HS-5 (cell line): ENCODE measurements at places on chromosomes 7 and 10.

DNA sequence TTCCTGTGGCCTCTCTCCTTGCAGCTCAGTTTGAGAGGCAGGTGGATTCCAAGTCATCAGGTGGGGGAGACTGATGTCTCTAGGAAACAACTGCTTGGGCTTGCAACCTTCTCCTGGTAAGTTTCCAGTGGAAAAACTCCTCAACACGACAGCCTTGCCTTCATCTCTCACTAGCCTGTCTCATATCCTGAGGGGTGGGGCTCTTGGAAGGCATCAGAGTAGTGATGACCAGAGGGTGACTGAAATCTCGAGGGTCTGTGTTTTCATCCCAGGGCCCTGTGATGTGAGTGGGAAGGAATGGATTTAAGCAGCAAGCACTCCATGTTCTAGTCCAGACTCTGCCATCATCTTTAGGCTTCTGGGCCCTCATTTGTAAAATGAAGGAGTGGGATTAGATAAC is 107.0 kb downstream of the NRP1 start:
- DNase-seq, result no peak

- no peak for DNase-seq
Measured at GRCh38 chr7:47827351-47827756, 120.9 kb downstream of the PKD1L1 start.

GRCh38 chr7:128738570-128739047 is 550 bp upstream of the CALU start:
- DNase-seq, result no peak

- no peak for DNase-seq
Measured at GRCh38 chr7:134101716-134102115, 25.4 kb upstream of the LRGUK start.

DNA sequence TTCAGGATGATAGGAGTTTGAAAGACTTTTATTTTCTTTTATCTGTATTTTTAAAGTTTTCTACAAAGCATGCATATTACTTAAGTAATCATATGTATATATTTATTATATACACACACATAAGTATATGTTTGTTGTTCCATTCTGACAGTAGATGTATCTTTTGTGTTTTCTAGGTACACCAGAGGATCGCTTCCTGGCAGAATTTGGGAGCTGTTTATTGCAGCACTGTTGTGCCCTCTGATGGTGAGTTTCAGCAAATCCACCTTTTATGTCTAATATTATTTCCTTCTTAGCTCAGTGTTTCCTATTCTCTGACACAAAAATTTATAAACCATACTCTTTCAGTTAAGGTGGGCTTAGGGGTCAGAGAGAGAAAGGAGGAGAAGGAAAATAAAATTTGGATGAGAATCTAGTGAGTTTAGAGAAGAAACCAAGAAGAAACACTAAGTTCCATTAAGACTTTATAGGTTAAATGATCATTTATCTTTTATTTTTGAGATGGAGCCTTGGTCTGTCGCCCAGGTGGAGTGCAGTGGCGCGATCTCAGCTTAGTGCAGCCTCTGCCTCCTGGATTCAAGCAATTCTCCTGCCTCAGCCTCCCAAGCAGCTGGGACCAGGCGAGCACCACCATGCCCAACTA is 59.2 kb upstream of the OIT3 start:
- peak; percentile 28 for DNase-seq

- DNase-seq, result no peak
Measured at GRCh38 chr10:80405626-80406025, 2.7 kb upstream of the PRXL2A start.

GRCh38 chr7:46178661-46179060 is 257.6 kb upstream of the IGFBP3 start:
- peak; percentile 51 for DNase-seq

DNA sequence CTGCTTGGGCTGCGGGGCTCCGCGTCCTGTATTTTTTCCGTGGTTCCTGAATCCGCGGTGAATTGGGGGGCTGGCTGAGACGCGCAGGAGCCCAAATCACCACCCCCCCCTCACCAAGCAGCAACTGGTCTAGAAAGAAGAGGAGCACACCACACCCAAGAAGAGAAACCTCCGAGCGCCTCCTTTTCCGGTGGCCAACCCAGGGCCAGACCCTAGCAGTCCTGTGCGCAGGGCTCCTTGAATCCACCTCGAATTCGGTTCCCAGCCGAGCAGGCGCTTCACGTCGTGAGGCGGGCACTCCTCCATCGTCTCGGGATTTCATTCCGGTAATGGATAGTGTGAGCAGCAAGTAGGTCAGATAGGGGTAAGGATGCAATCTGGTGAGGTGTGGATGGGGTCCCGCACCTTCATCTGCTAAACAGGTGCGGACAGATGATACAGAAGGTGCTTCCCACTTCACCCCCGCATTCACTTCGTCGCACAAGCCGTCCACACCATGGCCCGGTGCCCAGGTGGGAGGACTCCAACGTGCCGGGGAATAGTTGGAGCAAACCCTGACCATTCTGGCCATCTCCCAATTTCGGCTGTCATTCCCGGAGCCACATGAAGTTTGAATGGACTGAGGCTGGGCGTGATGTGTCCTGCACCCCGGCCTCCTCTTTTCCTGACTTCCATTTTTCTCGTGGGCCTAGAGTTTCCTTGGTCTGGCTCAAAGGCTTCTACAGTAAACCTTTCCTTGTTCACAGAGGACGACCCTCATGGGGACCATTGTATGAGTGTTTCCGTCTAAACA is 19.8 kb upstream of the ZNF273 start:
- DNase-seq, result no peak

GRCh38 chr10:33111488-33112051 is 153.5 kb upstream of the ITGB1 start:
- DNase-seq, result no peak

GRCh38 chr10:112649006-112649821 is 202.2 kb downstream of the VTI1A start:
- DNase-seq, result peak; percentile 46

DNA sequence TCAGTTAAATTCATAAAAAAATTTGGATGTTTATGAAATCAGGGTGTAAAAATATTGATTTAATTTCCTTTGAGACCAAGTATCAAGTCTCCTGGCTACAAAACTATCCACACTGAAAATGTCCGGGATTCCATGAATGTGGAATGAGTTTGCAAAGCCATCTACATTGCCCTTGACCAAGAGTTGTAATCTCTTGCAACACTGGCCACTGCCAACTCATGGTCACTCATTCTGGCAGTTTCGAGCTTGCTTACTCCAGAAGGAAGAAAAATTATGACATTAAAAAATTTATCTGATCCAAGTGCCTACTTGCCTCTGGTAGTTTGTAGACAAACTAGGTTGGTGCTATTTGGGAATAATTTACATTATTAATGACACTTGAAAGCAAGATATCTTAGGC is 84.2 kb downstream of the NPY start:
- no peak for DNase-seq

DNA sequence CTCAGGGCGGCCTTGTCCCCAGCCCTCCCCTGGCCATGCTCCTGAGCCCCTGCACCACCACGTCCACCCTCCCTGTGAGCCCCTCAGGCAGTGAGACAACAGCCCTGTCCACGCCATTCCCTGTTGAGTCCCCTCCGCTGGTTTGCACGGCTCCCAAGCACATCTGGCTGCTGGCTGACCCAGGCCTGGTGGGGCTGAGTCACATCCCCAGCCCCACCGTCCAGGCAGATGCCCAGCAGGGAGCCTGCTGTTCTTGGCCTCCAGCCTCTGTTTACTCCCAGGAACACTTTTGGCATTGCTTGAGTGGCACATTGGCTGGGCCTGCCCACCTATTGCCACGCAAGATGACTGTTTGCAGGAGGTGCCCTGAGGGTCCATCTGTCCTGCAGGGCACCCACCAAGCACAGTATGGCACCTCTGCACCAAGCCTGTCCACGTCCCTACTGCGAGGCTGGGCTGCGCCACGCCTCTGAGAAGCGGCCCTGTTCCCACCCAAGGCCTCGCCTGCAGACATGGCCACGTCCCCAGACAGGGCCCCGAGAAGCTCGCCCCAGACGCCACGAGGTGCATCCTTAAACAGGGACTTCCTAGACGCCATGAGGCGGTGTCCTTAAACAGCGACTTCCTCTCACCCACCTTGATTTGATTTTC is 48.4 kb upstream of the INPP5A start:
- no peak for DNase-seq

GRCh38 chr10:65952086-65952485 is 973.8 kb upstream of the LRRTM3 start:
- DNase-seq, result no peak

DNA sequence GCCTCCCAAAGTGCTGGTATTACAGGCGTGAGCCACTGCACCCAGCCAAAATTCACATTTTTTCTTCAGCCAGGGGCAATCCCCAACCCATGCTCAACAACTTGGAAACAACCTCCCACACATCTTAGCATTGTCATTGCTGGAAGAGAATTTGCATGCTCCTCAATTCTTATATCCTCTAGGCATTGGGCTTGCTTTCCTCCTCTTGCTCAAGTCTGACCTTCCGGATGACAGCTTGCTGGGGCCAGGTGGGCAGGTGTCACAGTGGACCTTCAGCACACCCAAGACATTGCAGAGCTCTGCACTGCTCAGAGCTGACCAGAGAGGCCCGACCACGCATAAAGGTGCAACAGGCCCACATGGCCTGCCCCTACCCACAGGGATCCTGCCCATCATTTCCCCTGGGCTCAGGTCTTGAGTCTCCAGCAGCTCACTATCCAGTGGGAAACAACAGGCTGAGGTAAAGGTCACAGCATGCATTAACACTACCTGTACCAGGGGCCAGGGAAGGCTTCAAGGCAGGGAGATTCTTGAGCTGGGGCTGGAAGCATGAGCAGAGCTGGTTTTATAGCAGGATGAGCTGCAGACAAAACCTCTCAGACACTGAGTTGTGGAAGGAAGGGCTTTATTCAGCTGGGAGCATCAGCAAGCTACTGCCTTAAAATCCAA is 6.8 kb upstream of the GPR15LG start:
- DNase-seq, result no peak
